Left lung (tissue), 14 donors: ENCODE measurements at places on chromosomes 3 and 15. TPM values are rescaled to one million over a fixed set of nuclear protein-coding genes. Genes with fewer than 3 reads are reported as not detected.

Gene NEO1
- 30.1 TPM for total RNA-seq

Gene CTXN2
- total RNA-seq = not detected

Gene THSD4
- total RNA-seq = 43.3 TPM

Gene MORC1
- not detected for total RNA-seq

Gene EFHB
- not detected for total RNA-seq

Gene MBNL1
- 226 TPM for total RNA-seq

Gene TRIM42
- not detected for total RNA-seq

Gene RASL12
- total RNA-seq = 24.3 TPM

Gene LDHAL6B
- not detected for total RNA-seq

Gene TRH
- not detected for total RNA-seq

Gene LAMB2
- 283 TPM for total RNA-seq

Gene KNL1
- 5.9 TPM for total RNA-seq

Gene PPM1M
- total RNA-seq = 48.3 TPM

Gene SH3BP5
- 62.2 TPM for total RNA-seq

Gene RAD51
- 4.4 TPM for total RNA-seq

Gene HYAL1
- 41.3 TPM for total RNA-seq

Gene SLC28A1
- not detected for total RNA-seq

Gene C3orf22
- total RNA-seq = not detected

Gene DTX3L
- total RNA-seq = 63.0 TPM

Gene MCTP2
- 33.2 TPM for total RNA-seq

Gene GABRR3
- total RNA-seq = not detected

Gene CCDC191
- 3.4 TPM for total RNA-seq

Gene COL6A5
- 0.93 TPM for total RNA-seq

Gene WDR6
- 190 TPM for total RNA-seq

Gene DUOX2
- total RNA-seq = 2.0 TPM

Gene WWTR1
- total RNA-seq = 76.6 TPM

Gene SOX14
- total RNA-seq = not detected

Gene CHL1
- 10.7 TPM for total RNA-seq

Gene LMOD3
- 0.26 TPM for total RNA-seq

Gene SH3GL3
- total RNA-seq = 0.86 TPM

Gene SAXO2
- total RNA-seq = 1.4 TPM

Gene NRROS
- total RNA-seq = 21.8 TPM

Gene C3orf20
- not detected for total RNA-seq

Gene LTF
- total RNA-seq = 113 TPM

Gene SLC6A20
- 17.0 TPM for total RNA-seq

Gene ZCWPW2
- total RNA-seq = 1.9 TPM

Gene SSUH2
- 0.39 TPM for total RNA-seq

Gene PLSCR5
- total RNA-seq = not detected

Gene C3orf85
- not detected for total RNA-seq

Gene PHC3
- 66.3 TPM for total RNA-seq

Gene EMC7
- total RNA-seq = 76.2 TPM
